Kidney capillary endothelial cell (primary cell): ENCODE measurements at places on chromosomes 2 and 18.
A peak's percentile ranks its signal among the peaks of the same experiment; 100 is the strongest.

DNA sequence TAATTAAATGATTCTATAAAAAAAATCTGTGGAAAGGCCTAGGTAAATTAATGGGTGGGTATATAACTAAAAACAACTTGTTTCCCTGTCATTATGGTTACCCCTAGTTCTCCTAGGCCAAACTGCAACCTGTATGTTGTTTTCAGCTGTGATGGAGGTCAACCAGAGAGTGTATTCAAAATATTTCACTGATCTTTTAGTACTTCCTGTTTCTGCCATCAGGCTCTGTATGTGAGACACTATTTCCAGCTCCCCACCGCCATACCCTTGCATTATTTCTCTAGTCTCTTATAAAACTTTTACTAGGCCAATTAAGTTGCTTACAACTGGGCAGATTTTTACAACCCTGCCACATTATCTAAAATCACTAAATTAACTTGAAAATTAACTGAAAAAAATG, 21.0 kb upstream of the CDKL4 start:
- DNase-seq: no peak

DNA sequence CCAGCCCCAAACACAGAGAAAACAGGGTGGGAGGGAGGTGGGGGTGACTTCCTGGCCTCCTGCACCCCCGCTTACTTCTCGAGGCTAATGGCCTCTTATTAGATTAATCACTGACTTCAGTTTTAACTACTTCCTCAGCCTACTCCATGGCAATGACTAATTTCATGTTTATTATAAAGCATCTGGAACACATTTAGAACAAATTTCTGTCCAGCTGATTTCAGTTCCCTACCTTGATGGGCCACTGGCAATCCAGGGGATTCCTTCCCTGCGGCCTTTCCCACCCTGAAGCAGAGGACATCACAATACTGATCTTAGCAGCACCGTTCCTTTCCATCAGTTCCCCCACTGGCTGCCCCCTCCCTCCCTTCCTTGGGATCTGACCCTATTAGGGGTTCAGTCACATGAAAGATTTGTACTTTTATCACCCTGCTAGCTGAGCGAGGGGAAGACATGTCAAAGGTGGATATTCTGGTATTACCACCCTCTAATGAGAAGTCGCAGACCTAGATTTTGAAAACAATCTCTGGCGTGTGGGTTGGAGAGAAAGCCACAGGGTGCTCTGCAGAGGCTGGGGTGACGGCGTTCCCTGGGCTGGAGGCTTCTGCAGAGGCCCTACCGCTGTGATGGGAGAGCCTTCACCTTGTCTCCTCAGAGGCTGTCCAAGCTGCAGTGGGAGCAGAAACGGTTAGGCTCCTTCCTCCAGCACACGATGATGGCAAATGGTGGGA, 67.6 kb downstream of the KIAA2012 start:
- no peak for DNase-seq

DNA sequence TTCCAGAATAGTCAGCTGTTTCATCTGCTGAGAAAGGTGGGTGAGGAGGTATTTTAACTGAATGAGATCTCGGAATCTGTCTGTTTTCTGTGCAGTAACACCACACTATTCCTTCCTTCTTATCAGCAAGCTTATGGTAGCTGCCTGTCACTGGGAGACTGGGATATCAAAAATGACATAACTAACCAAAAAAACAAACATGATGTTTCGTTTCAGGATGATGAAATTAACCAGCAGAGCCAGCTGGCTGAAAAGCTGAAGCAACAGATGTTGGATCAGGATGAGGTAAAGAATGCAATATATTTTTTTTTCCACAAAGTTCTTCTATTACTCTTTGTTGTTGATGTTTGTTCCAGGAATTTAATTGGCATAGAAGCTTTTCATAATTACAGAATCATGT, 59.8 kb upstream of the LYPD6B start:
- DNase-seq: no peak

- DNase-seq: no peak
Observed at GRCh38 chr18:25077944-25078723, 273.8 kb downstream of the ZNF521 start.

DNA sequence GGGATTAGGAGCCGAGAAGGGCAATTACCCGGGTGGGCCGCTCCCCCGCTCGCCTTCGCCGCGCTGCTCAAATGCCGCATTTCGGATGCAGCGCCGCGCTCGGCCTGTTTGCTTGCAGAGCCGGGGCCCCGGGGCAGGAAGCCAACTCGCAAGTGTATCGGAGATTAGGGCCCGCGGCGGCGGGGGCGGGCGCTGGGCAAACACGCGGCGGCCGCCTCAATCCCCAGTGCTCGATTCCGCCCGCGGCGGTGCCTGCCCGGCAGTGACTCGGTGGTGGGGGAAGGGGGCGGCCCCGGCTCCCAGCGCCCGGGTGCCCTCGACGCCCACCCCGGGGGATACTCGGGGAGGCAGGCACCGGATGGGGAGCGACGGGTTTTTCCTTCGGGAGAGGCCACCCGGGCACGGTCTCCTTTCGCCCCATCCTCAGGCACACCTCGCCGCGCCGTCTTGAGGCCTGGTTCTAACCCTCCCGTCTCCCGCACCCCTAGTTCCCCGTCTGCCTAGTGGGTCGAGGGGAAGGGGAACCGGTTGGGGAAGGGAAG, 26.6 kb upstream of the NOTO start:
- DNase-seq: peak; percentile 51

DNA sequence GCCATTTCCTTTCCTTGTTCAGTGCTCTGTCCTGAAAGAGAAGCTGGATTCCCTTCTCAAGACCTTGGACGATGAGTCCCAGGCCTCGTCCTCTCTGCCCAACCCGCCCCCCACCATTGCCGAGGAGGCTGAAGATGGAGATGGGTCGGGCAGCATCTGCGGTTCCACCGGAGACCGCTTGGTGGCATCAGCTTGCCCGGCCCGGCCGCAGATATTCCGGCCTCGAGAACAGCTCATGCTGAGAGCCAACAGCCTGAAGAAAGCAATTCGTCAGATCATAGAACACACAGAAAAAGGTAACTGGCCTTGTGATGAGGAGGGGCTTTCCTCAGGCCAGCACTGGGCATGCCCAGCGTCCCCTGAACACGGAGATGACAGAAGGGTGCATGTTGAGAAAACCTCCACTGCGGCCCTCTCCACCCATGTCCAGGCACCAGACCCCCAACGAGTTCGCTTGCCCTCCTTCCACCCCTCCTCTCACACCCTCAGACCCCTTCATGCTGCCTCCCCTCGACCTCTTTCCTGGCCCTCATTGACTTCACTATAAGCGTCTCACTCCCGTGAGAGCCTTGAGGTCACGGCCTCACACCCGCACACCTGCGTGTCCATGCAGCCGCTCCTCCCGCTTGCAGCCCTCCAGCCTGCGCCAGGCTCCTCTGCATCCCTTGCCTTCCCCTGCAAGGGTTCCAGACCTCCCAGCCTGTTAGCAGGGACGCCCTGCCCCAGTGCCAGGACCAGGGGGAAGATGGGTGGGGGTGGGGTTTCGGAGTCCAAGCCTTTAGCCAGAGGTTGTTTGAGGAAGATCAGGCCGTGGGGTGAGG, 95.0 kb downstream of the DGKD start:
- DNase-seq: no peak

DNA sequence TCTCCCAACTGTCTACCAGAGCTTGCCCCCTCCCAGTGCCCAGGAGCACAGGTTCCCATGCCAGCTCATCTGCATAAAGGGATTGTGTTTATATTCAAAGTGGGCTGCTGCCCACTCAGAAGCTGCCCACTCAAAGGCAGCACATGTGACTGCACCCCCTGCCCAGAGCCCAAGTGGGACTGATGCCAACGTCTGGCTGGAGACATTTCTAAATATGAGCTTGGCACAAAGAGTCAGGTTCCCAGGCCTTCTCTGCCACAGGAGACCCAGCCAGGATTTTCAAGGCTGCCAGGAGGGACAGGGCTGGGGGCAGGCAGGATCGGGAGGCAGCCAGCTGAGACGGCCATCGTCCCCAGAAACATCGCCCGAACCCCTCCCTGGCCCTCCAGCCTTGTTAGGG, 67.1 kb downstream of the ZBTB7C start:
- DNase-seq: no peak

DNA sequence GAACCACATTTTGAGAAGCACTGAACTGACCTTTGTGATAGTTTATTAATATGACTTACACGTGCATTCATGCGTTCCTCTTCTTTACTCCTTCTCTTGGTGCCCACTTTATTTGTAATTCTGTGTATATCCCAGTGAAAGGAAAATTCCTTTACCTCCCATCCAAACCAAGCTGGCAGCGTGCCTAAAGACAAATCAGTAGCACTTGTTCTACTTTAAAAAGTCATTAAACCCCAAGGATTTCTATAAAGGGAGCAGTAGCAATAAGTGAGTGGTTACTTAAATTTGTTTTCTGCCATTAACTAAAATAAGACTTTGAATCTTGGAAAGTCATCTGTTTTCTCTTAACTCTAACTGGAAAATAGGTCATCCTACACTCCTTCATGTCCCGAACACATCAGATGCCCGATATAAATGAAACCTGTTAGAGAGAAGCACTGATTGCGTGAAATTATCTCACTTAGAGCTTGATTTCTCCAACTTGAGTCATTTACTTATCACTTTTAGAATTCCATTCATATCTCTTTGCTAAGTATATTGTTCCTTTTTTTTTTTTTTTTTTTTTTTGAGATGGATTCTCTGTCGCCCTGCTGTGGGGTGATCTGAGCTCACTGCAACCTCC, 10.7 kb downstream of the PIK3C3 start:
- DNase-seq: no peak

GRCh38 chr2:9099341-9099751, 95.9 kb upstream of the MBOAT2 start:
- DNase-seq: no peak

- no peak for DNase-seq
Observed at GRCh38 chr2:127860130-127860529, 2.2 kb upstream of the POLR2D start.

DNA sequence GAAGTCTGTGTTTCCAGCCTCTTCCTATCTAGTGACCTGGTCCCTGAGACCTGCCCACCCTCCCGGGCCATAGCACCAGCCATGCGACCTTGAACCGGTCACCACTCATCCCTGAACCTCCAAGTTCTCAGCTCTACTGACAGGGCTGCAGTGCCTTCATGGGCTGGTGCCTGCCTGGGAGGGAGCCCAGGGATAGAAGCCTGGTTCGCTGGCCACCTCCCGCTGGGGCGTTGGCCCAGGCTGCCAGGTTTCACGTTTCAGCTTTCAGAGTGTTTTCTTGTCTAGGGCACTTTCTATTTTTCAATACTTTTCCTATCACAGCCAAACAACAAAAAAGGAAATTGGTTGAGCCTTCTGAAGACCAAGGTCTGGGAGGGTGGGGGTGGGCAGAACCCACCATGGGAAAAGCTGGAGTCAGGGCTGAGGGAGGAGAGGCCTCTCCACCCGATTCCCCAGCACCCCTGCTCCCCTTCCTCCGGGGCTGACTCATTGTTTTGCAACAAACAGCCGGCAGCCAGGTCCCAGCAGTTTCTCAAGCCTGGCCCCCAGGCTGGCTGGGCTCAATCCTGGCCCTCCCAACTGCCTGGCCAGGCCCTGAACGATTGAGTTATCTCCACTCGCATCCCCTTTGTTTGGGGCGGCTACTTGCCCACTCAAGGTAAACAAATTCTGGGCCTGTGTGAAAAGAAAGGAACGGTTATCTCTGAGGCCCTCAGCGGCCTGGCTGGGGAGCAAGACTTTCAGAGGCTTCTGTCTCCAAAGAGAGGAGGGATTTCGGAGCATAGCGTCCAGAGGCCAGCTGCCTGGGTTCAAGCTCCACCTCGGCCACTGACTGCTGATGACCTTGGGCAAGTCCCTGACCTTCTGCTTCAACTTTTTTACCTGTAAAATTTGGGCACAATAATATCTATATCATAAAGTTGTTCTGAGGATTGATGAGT, 47.5 kb downstream of the ZFP36L2 start:
- peak; percentile 70 for DNase-seq

DNA sequence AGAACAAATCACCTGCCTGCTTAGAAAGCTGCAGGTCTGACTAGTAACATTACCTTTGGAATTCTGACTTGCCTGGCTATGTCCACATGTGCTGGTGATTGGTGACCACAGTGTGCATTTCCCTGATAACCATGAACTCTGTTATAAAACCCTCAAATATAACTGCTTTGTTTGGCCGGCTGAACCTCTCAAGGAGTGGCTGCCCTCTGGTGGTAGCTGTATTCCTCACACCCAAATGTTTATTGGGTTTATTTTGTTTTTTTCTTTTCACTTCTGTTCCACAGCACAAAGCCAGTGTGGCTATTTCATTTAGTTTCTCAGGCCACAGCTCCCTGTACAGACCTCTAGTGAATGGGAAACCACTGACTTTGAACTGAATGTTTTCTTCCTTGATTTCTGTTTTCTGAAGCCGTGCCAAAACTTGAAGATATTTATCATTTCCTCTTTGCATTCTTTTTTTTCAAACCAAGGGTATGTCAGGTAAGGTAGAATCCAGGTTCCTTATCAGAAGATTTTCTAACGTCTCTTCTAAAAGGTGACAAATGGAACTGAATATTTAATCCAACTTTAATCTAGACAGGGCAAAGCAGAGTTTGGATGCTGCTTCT, 549.0 kb upstream of the VRK2 start:
- peak; percentile 41 for DNase-seq
